Mammary microvascular endothelial cell (primary cell): ENCODE measurements at places on chromosomes 3 and 15. TPM values are rescaled to one million over a fixed set of nuclear protein-coding genes. Genes with fewer than 3 reads are reported as not detected.

APOD gene
- 9.9 and 12.7 TPM in 2 replicates for total RNA-seq

CRTC3 gene
- total RNA-seq: 10.2 and 13.6 TPM in 2 replicates

HRH1 gene
- total RNA-seq: 11.2 and 12.3 TPM in 2 replicates

NLGN1 gene
- total RNA-seq: 7.6 and 8.9 TPM in 2 replicates
